H9 (cell line): ENCODE measurements at places on chromosomes 4 and X.

- DNase-seq: no peak
Observed at GRCh38 chr4:87260477-87260876, 40.1 kb upstream of the KLHL8 start.

- no peak for DNase-seq
Observed at GRCh38 chr4:68077301-68077700, 52.4 kb downstream of the TMPRSS11F start.

DNA sequence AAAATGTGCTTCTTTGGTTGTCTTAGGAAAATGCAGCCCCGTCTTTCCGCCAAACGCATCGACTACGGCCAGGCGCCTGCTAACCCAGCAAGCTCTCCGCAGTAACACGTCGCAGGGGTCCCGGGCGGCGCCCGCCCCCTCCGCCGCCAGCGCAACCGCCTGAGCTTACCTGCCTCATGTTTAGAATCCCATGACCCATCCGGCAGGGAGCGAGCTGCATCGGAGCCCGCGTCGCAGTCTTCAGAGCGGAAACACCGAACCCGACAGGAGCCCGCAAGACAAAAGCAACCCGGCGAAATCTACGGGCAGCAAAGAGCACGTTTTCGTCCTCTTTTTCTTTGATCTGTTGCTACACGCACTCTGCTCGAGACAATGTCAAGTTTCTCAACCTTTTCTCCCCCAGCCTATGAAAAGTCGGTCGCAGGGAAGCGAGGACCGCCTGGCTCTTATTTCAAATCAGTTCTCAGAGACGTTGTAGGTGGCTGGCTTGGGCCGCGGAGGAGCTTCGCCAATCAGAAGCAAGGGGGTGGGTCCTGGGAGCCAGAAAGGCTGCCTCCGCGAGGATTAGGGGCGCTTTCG lies at the start of gene MID1:
Gene MID1 (minus strand): TSS at position 465 of the 579 bp plus-strand sequence. CDS start 53,038 bp downstream, outside the sequence.
- peak; percentile 82 for DNase-seq

DNA sequence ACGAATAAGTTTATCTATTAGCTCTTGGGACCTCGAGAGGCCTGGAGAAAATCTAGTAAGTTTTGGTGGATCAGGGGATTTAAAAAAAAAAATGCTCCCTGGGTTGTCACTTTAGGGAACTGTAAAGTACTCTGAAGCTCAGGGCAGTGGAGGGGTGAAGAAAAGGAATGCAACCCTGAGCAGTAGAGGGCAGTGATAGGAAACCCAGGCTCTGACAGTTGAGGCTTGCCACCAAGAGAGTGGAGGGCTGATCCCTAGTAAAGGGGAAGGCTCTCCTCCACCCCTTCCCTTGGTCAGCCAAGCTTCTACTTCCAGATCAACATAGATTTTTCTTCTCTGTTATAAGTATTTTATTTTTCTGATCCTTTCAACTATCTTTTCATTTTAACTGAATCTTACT lies 73.1 kb downstream of the FBXO8 start:
- DNase-seq: no peak

- DNase-seq: no peak
Observed at GRCh38 chrX:24150898-24151297, 1.4 kb downstream of the ZFX start.

GRCh38 chrX:83510510-83511062 lies 2.5 kb downstream of the POU3F4 start:
- DNase-seq: peak; percentile 37

- no peak for DNase-seq
Observed at GRCh38 chr4:71254451-71255012, 84.3 kb upstream of the SLC4A4 start.

GRCh38 chr4:140047017-140047640 lies 106.9 kb downstream of the MAML3 start:
- DNase-seq: peak; percentile 52

- peak; percentile 6 for DNase-seq
Observed at GRCh38 chrX:69015156-69015555, 150.1 kb downstream of the PJA1 start.

DNA sequence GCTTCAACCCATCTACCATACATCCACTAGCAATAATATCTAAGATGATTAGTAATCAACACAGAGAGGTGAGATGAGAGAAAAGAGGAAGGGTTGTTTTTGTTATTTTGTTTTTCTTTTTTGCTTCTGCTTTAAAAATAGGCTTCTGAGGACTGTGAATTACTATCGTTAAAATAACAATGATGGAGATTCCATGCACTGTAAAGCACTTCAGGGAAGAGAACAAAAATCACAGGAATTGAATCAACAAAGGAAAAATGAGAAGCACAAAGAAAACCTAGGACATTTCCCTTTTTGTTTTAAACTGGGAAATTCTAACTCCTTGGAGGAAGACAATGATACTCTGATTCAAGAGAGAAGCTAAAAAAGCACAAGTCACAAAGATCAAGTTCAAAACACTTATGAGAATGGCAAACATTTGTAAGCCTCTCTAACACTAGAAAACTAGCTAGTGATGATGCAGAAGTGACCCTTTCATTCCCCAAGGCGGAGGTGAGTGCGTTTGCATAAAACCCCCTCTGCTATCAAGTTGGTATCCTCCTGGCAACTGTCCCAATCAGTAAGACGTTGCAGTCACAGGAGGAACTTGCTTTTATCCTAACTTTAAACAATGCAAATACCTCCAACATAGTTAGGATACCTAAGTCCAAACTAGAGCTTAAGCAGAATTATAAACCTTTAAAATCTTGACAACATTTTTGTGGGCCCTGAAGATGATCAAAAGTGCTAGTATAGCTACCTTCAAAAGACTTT lies 308.5 kb downstream of the CAMK2D start:
- peak; percentile 82 for DNase-seq

- no peak for DNase-seq
Observed at GRCh38 chr4:8099981-8100464, 58.6 kb downstream of the ABLIM2 start.

DNA sequence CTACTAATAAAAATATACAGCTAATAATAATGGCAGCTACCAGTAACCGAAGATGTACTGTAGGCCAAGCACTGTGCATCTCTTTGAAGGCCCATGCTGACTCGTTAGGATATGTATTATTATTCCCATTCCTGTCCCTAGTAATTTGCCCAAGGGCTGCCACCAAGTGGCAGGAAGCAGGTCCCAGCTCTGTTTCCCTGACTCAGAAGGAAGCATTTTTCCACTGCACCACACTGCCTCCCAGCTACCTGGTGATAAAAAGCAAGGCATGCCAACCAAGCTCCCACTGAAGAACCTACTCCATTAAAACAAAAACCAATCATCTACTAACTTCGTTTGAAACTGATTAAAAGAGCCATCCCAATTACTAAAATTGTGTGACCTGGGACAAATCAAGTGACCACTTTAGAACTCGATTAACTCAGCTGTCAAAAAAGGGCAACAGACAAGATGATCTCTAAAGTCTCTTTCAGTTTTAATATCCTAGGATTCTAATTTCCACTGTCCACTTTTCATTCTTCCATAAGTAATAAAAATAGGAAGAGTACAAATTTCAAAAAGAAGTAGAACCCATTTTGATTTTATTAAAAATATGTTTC lies 24.3 kb upstream of the PGM2 start:
- peak; percentile 80 for DNase-seq

GRCh38 chr4:18111081-18111480 lies 89.5 kb upstream of the LCORL start:
- no peak for DNase-seq

DNA sequence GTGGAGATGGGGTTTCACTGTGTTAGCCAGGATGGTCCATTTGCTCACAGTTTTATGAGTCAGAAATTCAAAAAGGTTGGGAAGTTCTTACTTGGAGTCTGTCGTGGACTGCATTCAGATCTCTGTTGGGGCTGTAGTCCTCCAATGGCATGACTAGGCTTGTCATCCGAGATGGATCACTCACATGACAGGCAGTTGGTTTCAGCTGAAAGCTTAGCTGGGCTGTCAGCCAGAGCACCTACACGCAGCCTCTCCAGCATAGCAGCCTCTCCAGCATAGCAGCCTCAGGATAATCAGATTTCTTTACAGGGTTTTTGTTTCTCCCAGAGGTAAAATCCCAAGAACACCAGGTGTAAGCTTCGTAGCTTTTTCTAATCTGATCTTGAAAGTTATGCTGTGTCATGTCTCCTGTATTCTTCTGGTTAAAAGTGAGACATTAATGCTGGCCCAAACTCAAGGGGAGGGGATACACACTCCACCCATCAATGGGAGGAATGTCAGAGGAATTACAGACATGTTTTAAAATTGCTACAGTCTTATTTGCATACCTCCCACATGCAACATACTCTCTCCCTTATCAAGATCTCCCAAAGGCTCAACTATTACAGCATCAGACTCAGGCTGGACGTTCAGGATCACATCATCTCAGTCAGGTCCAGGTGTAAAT lies 31.6 kb upstream of the SOD3 start:
- no peak for DNase-seq

DNA sequence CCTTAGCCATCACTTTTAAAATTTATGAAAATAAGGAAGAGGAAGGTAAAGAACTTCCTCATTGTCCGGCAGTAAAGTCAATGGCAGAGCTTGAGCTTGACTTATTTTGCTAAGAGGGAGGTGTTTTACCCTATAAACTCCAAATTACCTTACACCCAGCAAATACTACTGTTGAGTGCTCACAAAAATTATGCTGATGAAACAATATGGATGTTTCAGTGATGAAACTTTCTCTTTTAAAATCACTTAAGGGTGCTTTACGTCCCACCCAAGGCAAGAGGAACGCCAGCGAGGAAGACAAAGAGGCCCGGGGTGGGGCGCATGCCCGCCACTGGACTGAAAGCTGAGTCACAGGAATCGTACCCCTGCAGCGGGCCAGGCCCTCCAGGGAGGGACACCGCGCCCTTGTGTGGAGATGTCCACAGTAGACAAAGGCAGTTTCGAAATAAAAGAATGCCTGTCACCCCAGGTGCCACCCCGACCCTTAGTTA lies 560 bp upstream of the TMSB4X start:
- peak; percentile 54 for DNase-seq

GRCh38 chr4:4853371-4853823 lies 6.1 kb upstream of the MSX1 start:
- no peak for DNase-seq

GRCh38 chrX:39008549-39008948 lies 207.3 kb downstream of the MID1IP1 start:
- DNase-seq: no peak

DNA sequence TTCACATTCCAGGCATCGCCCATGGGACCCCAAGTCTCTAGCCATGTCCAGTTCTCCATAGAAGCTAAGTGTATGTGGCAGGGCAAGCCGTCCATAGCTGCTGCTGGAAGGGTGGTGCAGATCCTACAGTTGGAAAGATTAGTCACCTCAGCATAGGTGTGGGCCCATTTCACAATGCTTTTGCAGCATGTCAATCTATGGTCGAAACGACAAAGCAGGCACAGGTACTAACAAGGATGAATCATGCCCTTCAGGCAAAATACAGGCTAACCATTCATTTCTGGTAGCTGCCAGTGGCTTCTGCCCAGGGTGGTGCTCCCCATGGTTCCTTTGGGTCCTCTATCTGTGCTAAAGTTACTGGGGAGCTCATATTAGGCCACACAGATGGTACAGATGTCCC lies 225.2 kb downstream of the ADGRL3 start:
- no peak for DNase-seq

- no peak for DNase-seq
Observed at GRCh38 chr4:47692691-47693090, 145.2 kb downstream of the CORIN start.

GRCh38 chr4:174278467-174278866 lies 5.0 kb downstream of the FBXO8 start:
- DNase-seq: no peak

DNA sequence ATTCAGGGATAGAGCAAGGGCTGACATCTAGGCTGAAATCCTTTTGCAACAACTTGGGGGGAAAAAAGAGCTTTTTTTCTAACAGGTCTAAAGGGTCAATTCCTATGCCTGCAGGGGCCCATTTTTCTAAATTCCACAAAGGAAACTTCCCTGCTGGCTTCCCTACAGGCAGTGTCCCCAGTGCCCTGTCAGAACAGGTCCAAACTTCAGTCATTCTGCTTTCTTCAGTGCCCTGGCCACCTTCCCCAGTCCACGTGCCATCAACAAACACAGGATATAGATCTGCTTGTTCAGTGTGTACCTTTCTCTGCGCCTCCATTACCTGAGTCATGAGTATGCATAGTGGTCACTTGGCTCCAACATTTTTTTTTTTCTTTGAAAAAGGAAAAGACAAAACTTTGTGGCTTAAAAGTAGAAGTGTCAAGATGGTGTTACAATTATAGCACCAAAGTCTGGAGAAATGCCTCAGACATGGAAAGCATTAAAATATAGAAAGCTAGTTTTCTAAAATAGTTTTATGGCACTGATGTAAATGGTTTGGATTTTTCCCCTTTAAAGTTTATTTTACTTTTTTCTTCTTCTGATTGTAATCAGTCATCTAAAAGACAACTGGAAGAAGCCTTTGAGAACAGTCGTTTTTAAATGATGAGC lies 84.0 kb upstream of the JADE1 start:
- no peak for DNase-seq

- DNase-seq: peak; percentile 93
Observed at GRCh38 chr4:8580321-8581093, at the start of gene GPR78. Gene GPR78, plus strand, starts transcription at chr4:8580392. Its CDS starts 591 bp downstream, at chr4:8580983.
